ENCODE measurements at places on chromosomes 12 and 14.
A peak's percentile ranks its signal among the peaks of the same experiment; 100 is the strongest.

GRCh38 chr14:77914073-77914721, 114.3 kb downstream of the ADCK1 start:
- no peak for DNase-seq

GRCh38 chr12:122870867-122871664, 24.9 kb downstream of the VPS37B start:
- DNase-seq, result no peak

DNA sequence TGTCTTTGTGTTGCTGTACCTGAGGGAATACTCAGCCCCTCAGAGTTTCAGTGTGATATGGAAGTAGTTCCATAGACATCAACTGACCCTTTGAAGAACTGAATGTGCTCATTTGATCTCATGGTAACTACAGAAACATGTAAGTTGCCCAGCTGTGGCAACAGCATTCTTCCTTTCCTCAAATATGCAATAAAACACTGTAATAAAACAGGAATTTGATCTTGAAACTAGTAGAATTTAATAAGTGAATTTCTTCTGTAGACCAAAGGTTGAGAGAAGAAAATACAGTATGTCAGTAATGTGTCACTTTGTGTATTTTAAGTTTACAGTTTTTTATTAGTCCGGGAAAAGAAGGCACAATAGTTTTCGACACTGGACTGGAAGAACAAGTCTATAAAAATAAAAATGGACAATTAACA, 31.9 kb downstream of the KCTD10 start:
- DNase-seq, result no peak

GRCh38 chr14:50082308-50082742, 34.0 kb downstream of the VCPKMT start:
- no peak for DNase-seq

GRCh38 chr14:75310295-75311111, 31.9 kb downstream of the FOS start:
- peak; percentile 84 for DNase-seq

GRCh38 chr12:27965966-27966365, 6.6 kb downstream of the PTHLH start:
- peak; percentile 39 for DNase-seq

- no peak for DNase-seq
Observed at GRCh38 chr12:100225491-100225890, 24.9 kb downstream of the ACTR6 start.

DNA sequence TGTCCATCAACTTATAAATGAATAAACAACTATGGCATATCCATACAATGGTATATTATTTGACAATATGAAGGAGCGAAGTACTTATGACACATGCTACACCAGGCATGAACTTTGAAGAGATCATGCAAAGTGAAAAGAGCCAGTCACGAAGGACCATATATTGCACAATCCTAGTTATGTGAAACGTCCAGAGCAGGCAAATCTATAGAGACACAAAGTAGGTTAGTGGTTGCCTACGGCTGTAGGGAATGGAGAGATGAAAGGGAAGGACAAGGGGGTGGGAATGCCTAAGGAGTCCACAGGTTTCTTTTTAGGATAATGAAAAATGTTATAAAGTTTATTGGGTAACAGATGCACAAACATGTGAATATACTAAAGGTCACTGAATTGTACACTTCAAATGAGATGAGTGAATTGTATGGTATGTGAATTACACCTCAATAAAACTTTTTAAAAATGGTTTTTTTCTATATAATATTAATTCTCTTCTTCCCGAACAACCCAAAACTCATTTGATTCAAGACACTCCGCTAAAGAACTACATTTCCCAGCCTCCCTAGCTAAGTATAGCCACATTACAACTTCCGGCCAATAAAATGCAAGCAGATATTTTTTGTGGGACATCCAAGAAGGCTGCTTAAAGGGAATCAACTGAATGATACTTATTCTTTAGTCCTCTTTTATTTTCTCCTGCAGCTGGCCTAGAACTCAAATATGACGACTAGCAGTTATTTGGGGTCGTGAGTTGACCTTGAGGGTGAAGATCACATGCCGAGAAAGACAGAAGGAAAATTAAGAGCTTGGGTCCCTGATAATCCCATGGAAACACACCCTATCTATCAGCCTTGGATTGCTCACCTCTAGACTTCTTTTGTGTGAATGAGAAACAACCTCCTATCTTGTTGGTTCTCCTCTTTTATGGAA, 187.2 kb downstream of the TTC8 start:
- DNase-seq, result no peak

GRCh38 chr14:55532645-55533344, 47.2 kb upstream of the KTN1 start:
- no peak for DNase-seq

DNA sequence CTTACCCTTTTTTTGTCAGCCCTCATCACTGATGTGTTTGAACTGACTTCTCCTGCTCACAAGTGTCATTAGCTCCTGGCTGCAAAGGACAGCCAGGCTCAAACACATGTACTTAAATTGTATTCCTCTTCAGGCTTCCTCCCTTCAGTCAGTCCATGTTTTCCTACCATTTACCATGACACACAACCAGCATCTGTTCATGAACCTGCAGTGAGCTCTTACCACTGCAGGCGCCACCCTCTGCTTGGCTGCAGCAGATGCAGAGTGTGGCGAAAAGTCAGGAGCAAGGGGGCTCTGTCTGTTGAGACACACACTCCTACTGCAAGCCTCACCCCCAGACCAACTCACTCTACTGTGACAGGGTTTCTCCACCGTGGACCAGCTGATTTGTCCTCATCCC, 70.2 kb downstream of the TSPAN11 start:
- no peak for DNase-seq

- DNase-seq, result no peak
Observed at GRCh38 chr12:94074216-94074979, 74.0 kb upstream of the PLXNC1 start.

DNA sequence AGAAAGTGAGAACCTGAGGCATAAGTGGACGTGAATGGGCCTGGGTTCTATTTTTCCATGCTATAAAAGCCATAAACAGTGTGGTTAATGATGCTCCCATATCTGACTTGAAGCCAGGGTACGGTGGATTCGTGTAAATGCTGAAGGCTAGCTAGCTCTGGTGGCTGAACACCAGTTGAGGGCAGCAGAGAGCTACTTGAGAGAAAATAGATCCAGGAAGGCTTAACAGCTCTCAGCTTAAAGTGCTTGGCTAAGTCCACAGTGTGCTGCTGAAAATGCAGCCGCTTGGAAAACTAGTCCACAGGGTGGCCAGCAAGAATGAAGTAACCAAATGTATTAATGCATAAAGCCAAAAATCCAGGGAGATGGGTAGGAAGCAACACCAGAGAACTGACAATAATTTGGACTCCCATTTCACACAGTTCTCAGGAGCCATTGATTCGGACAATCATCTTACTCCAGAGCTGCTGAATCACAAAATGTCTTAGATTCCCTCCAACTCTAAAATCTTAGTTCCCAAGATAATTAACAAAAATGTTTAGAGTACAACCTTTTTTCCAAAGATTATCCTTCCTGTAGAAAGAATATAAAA, 15.0 kb upstream of the FOXG1 start:
- peak; percentile 23 for DNase-seq
